ENCODE measurements at places on chromosomes 1 and 21. TPM values are rescaled to one million over a fixed set of nuclear protein-coding genes. Genes with fewer than 3 reads are reported as not detected.
A peak's percentile ranks its signal among the peaks of the same experiment; 100 is the strongest.

DNA sequence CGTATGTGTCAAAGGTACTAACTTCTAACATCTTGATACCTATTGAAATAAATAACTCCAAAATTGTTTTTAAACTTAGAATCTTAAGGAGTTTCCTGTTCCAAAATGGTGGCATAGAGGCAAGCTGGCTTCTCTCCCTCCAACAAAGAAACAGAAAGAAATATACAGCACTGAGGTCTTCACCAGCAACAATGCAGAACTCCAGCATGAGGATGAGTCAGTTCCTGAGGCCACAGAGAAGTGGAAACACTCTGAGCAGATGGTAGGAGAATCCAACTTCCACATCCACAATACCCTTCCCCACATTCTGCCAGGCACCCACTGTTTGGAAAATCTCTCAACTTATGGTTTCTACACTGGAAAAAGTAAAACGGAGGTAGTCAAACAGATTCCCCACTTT lies 12.2 kb upstream of the PPIH start:
- no peak for DNase-seq

DNA sequence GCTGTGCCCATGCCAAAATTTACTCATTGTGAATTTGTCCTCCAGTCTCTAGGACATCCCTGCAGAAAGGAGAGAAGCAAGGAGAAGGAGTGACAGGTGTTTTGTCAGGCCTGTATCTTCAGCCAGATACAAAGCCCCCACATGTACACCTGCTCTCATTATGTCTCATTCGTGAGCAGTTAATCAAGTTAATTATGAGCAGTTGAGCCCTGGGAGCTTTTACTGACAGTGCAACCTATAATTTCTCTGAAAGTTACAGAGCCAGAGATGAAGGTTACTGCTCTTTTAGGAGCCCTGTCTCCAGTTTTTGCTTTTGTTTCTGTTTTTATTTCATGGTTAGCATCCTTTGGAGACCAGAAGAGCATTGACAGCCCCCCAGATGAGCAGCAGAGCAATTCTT lies 5.0 kb upstream of the ILDR2 start:
- DNase-seq = no peak

- peak; percentile 65 for DNase-seq
Observed at GRCh38 chr1:45643978-45644377, 20.1 kb upstream of the CCDC17 start.

DNA sequence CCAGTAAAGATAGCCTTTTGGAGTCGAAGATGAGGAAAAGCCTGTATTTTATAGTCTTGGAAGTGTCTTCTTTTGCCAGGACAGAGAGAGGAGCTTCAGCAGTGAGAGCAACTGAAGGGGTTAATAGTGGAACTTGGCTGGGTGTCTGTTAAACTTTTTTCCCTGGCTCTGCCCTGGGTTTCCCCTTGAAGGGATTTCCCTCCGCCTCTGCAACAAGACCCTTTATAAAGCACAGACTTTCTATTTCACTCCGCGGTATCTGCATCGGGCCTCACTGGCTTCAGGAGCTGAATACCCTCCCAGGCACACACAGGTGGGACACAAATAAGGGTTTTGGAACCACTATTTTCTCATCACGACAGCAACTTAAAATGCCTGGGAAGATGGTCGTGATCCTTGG lies at the start of gene VCAM1:
VCAM1 (plus strand) TSS at position 253 of the 400 bp plus-strand sequence; CDS start at position 372, 119 bp downstream.
- DNase-seq = no peak

- DNase-seq = no peak
Observed at GRCh38 chr1:184745929-184746638, 8.6 kb downstream of the EDEM3 start.

DNA sequence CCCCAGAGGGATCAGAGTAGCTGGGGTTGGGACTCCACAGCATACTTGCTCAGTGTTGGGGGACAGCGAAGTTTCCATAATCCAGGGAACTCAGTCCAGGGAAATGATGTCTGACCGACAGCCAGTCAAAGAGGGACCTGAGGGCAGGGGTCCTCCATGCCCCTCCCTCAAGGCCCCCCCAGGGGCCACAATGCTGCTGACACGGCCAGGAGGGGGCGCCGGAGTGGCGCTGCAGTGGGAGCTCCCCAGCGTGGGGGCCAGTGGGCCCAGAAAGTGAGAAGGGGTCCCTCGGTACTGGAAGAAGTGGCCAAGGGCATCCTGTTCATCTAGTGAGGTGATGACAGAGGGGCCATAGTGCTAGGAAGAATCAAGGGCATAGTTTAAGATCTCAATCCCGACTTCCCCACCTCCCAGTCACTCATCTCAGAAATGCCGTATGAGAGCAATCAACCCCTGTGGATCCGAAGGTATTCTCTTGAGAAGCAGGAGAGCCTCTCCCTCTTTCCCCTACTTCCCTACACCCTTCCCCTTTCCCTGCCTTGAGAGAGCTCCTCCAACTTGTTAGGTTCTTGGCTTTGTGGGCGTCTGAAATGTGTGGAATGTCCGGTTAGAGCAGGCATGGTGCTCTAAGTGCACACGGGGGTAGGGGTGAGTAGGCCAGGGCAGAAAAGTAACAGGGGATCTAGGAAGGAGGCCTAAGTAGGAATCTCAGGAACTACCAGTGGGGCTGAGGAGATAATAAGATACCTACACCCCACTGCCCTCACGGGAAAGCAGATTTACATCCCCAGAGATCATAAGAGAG lies 4.1 kb downstream of the NUDT17 start:
- no peak for DNase-seq

GRCh38 chr1:111191496-111191895 lies 8.9 kb downstream of the DENND2D start:
- peak; percentile 53 for DNase-seq

DNA sequence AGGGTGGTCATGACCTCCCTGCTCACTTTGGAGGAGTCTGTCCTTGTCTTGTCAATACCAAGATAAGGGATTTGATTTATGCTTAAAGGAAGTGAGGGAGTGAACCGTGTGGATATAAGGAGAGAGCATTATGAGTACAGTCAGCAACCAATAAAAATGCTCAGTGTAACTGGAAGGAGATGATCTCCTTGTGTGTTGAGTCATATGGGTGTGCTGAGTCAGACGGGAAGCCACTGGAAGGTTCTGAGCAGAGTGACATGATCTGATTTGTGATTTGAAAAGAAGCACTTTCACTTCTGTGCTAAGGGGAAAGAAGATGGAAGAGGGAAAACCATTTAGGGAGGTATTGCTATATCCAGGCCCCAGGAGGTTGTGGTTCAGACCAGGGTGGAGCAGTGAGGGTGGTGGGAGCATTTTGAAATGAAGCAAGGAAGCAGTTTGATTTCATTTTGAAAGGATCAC lies 2.5 kb upstream of the BCL10 start:
- DNase-seq = peak; percentile 94

GRCh38 chr21:14942801-14943490 lies 121.9 kb downstream of the NRIP1 start:
- no peak for DNase-seq

GRCh38 chr1:146016891-146017290 lies 4.6 kb downstream of the HJV start:
- DNase-seq = no peak

DNA sequence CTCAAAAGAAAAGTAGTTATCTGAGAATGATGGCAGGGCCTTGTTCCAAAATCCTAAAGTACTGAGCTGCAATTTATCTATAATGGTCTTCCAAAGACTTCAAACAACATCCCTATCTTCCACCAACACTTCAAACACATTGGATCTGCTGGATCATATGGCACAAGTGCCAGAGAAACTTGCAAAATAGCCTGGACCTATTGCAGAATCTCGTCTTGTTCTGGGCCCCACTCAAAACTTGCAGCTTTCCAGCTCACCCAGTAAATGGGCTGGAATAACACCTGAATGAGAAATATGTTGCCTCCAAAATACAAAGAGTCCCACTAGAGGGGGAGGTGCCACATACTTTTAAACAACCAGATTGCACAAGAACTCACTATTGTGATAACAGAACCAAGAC lies 44.0 kb upstream of the PKN2 start:
- DNase-seq = no peak

DNA sequence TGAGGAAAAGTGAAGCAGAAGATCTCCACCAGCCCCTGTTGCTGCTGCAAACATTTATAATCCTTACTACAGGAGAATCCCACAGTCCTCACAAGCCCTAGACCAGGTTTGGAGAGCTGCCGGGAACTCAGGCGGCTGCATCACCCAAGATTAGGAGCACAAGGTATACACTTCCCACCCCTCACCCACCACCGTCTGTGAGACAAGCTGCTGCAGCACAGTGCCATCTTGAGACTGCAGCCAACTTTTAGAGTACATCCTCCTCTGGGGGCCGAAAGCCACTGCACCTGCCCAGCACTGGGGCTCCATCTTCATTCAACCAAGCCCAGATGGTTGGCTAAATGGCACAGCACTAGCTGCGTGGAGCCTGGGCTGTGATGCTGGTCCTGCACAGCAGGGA lies 13.8 kb downstream of the OLFML3 start:
- DNase-seq = no peak

GRCh38 chr1:18234790-18235242 lies 127.2 kb downstream of the IGSF21 start:
- peak; percentile 6 for DNase-seq

DNA sequence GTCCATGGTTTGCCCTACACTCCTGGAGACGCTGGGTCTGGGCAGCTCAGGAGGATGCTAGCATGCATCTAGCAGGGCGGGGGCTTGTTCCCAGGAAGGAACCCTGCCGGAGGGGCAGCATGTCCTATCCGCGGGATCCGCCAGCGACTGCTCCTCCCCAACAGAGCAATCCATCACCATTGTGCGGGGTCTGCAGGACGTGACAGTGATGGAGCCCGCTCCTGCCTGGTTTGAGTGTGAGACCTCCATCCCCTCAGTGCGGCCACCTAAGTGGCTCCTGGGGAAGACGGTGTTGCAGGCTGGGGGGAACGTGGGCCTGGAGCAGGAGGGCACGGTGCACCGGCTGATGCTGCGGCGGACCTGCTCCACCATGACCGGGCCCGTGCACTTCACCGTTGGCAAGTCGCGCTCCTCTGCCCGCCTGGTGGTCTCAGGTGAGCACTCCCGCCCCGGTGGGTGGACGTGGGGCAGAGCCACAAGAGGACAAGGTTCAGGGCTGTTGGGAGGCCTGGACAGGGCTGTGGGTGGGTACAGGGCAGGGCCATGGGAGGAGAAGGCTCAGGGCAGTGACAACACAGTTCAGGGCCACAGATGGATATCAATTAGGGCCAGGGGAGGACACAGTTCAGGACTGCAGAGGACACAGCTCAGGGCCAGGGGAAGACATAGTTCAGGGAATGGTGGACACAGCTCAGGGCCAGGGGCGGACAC lies 71.3 kb downstream of the OBSCN start:
- no peak for DNase-seq

DNA sequence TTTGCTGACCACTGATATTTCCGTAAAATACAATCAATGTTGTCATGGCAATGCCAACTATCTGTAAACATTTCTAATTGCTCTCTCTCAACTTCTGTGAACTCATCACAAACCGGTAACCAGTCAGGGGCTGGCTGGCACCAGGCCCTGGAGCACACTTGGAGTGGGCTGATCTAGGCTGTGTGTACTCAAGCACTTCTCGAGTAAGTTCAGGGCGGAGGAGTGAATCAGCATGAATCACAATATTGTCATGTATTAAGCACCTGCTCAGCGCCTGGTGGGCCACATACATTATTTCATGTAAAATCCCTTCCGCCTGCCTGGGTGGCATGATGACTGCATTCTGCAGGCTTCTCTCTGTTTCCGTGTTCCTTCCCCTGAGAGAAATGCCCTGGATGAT lies 212.4 kb downstream of the FOXD2 start:
- peak; percentile 99 for DNase-seq

GRCh38 chr1:10613340-10613739 lies 138.6 kb downstream of the PEX14 start:
- no peak for DNase-seq

- no peak for DNase-seq
Observed at GRCh38 chr1:158003406-158003800, 10.0 kb downstream of the KIRREL1 start.

Gene CRYAA
- not detected for total RNA-seq

Gene TGFB2
- 74.3 TPM for total RNA-seq

Gene NTNG1
- not detected for total RNA-seq

Gene CITED4
- 67.5 TPM for total RNA-seq

Gene C4BPA
- total RNA-seq = not detected

Gene CFAP141
- not detected for total RNA-seq

Gene WDR64
- not detected for total RNA-seq

Gene PRAMEF18
- not detected for total RNA-seq

Gene CAMK2N1
- total RNA-seq = 44.6 TPM

All from PC-9 (cell line).